ENCODE measurements at places on chromosomes 1 and 21. TPM values are rescaled to one million over a fixed set of nuclear protein-coding genes. Genes with fewer than 3 reads are reported as not detected.

DNA sequence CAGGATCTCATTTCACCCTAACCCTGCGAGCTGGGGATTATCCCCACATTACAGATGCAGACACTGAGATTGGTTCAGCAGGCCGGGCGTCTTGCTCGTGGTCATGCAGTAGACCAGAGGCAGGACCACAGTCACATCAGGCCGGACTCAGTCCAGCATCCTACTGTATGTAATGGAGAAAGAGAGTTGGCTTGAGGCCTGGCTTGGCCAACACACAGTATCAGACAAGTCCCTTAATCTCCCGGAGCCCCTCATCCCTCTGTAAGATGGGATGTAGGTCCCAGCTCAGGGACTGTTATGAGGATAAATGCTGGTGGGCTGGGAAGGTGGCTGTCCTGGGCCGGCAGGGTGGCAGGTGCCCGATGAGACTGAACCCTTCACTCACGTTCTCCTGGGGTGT lies 66.1 kb upstream of the ACTL8 start:
- no peak for DNase-seq

The S100A1 gene
- total RNA-seq = 0.71 TPM

DNA sequence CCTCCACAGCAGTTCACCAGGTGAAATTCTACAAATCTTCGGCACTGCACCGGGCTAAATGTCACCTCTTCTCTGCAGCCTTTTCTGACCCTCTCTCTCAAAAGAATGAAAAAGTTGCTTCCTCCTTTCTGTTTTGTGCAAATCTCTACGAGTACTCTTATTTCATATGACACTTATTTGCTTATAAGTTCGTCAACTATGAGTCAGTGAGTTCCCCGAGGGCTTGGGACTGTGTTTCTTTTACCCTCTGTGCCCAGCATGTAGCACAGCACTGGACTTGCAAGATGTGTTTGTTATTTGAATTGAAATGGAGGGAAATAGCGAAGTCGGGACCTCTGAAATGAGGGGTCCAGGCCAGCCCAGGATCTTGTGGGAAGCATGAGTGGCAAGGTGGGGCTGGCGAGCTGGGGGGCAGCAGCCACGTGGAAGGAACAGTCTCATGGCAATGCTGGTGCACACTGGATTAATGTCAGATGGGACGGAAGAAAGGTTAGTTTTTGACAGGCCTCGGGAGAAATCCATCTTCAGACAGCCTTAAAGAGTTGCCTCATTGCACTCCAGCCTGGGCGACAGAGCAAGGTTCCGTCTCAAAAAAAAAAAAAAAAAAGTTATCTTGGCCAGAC lies 6.2 kb downstream of the SLC6A9 start:
- no peak for DNase-seq

DNA sequence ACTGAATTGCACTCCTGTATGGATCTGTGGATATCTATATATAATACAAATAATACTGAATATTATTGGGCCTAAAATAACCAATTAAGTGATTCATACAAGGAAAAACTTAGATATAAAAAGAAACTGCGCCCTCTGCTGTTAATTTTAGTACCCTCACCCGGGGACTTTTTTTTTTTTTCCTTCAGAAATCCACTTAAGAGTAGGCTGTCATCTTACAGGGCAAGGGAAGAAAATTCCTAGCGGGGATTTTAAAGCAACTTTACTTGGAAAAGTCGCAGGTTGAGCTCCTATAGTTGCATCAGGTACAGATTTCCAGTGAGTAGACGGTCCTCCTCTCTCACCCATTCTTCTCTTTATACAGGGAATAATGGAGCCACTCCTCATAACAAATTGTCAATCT lies 1.3 kb downstream of the NTNG1 start:
- no peak for DNase-seq

GRCh38 chr1:217562229-217562878 lies 68.5 kb downstream of the GPATCH2 start:
- DNase-seq = no peak

The HES5 gene
- total RNA-seq = 1.5 TPM

The C1orf185 gene
- total RNA-seq = not detected

All from lower lobe of right lung (tissue), 2 donors.